ENCODE measurements at places on chromosomes 13 and 19. TPM values are rescaled to one million over a fixed set of nuclear protein-coding genes. Genes with fewer than 3 reads are reported as not detected.

DNA sequence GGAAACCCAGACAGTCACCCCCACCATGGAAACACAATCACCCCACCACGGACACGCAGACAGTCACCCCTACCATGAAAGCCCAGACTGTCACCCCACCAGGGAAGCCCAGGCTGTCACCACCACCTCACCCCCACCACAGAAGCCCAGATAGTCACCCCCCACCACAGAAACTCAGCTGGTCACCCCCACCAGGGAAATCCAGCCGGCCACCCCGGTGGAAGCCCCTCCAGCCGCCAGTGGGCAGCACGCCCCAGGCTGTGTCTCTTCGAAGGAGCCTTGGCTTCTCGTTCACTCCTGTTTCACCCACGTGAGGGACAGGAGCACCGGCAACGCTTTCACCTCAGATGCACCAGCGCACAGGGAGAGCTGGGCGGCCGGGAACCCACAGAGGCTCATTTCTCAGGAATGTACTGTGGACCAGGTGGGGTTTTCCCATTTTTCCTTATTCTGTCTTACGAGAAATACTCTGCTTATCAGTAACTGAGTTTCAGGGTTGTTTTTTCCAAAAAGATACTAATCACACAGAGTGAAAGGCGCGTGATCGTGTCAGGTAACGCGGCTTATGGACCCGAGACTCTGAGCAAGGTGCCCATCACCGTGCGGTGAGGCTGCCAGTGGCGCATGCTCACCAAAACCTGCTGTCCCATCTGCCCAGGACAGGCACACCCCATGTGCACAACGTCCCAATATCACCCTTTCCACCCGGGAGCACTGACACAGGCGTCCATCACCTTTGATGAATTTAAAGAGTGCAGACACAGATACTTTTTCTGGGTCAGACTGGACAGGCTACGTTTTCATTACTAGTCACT lies 28.0 kb downstream of the CARS2 start:
- no peak for DNase-seq

GRCh38 chr13:95457294-95457693 lies 95.2 kb upstream of the CLDN10 start:
- no peak for DNase-seq

DNA sequence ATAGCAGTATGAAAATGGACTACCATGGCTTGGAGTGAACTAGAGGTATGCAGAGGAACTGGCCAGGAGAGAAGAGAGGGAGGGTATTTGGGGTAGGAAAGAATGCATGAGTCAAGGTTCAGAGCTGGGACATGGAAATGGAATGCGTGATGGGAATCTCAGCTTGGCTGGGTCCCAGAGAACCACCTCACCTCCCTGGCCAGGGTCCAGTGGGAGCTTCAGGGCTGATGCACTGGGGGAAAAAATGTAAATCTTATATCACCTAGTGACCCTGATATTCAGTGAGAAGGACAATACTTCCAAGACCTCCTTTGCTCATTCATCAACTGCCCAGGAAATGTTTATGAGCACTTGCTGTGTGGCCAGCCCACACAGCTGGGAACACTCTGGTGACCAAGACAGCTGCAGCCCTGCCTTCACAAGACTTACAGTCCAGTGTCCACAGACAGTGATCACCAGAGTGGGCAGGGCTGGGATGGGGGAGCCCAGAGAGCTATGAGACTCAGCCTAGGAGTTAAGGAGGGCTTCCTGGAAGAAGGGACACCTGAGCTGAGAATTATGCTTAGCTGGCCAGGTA lies 12.8 kb downstream of the IGSF23 start:
- no peak for DNase-seq

DNA sequence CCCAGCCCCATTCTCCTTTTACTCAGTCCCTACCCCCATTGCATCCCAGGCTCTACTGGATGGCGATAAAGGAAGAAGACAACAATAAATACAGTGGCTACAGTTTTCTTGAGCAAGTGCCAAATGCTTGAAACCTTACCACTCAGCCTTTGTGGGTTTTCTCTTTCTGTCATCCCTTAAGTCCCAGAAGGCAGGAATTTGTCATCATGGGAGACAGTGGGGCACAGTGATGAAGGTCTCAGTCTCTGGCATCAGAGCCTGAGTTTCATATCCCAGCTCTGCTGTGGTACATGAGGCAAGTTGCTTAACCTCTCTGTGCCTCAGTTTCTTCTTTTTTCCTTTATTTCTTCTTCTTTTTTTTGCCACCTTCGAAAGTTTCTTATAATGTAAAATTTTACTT lies 5.1 kb upstream of the COMP start:
- no peak for DNase-seq

GRCh38 chr19:58304748-58305064 lies 471 bp upstream of the ERVK3-1 start:
- no peak for DNase-seq

GRCh38 chr19:48868114-48868886 lies at the start of gene PLEKHA4:
TSS of gene PLEKHA4 (minus strand) at chr19:48868617. CDS start at chr19:48867620, 997 bp downstream.
- peak; percentile 69 for DNase-seq

DNA sequence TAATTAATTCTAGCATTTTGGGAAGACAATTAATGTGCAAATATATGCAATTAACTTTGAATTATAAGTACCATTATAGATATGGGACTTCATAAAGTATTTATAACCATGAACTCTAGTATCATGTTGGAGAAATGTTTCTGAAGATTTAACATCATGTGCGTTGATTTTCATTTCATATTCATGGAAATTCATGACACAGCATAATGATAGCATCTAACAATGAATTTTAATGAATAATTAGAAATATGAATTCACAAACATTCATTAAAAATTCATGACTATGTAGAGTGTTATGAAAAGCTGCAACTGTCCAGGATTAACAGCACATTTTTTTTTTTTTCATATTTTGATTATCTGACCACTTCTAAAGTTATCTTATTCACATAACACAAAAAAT lies 70.1 kb upstream of the KLHL1 start:
- DNase-seq, result no peak

- DNase-seq, result no peak
Observed at GRCh38 chr13:52447354-52447753, 3.1 kb downstream of the VPS36 start.

GRCh38 chr13:67227131-67227983 lies 2.8 kb downstream of the PCDH9 start:
- no peak for DNase-seq

Gene KLK14
- not detected for total RNA-seq

Gene MLLT1
- total RNA-seq, result 21.2 TPM

GRCh38 chr19:7013678-7014077 lies 7.6 kb downstream of the MBD3L2B start:
- no peak for DNase-seq

- DNase-seq, result no peak
Observed at GRCh38 chr19:8305798-8306197, 2.4 kb downstream of the CD320 start.

- no peak for DNase-seq
Observed at GRCh38 chr19:38638461-38638860, 9.0 kb upstream of the ACTN4 start.

Gene S1PR2
- total RNA-seq, result 2.9 TPM

Gene CYP4F3
- 67.3 TPM for total RNA-seq

GRCh38 chr19:12782174-12782423 lies 6.7 kb upstream of the HOOK2 start:
- DNase-seq, result no peak

DNA sequence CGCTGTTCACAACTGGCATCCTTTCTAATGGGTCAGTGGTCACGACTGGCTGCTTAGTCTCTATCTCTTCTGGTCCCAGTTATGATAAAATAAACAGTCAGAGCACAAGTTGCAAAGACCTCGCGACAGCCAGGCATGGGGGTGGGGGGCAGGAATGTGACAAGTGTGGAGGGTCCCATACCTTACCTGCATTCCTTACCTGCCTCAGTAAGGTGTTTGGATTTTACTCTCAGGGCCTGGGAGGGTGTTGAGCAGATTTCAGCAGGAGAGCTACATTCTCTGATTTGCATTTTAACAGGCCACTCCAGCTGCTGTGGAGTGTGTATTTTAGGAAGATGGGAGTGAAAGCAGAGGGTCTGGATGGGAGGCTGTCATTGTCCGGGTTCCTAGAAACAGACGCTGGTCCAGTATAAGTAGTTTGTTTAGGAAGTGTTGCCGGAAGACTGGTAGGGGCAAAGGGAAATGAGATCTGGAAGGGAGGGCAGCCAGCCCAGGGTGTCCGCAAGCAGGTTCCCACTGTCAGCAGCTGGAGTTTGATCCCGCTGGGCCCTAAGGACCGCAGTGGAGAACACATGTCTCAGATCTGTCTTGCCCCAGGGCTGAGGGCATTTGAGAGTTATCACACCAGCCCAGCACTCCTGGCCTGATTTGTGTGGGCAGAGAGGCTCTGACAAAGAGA lies 920.0 kb downstream of the UQCRFS1 start:
- DNase-seq, result no peak

GRCh38 chr19:13475044-13475443 lies 31.2 kb downstream of the CACNA1A start:
- no peak for DNase-seq

Gene ARHGEF18
- total RNA-seq, result 75.9 TPM

GRCh38 chr13:99150575-99151361 lies 49.9 kb upstream of the UBAC2 start:
- no peak for DNase-seq

Gene RSPH6A
- 3.3 TPM for total RNA-seq

Gene PTPRH
- total RNA-seq, result 259 TPM

DNA sequence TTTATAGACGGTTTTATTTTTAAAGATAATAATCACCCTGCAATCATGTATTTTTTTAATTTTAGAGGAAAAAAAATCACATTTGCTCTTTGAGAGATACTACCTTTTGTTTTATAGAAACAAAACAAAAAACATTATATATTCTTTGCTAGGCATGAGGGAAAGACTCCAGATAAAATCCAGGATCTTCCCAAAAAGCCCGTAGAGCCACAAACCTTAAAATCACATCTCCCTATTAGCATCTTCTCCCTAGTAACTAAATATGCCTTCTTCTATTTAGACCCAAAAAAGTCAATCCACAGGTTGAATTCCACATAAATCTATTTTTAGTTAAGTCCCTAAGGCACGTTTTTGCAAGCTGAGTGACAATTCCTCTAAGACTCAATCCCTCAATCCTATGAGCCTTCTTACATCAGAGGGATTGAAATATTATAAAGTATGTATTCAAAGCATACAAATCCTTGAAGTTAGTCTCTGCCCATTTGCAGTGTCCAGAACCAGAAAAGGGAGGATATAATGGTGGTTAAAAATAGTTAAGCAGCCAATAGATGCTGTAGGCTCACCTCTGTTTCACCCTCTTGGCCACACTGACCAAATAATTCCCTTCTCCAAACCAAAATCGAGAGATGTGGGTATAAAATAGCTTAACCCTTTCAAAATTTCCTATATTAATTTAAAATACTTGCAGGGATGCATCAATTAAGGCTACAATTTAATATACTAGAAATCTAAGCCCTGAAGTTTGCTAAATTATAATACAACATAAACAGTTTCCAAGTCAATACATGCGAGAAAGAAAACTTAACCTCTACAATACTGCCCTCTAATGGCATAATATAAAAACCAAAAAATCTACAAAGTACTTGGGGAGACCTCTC lies 64.0 kb downstream of the SERP2 start:
- DNase-seq, result no peak

Gene CFD
- 230 TPM for total RNA-seq

Data from Peyer's patch (tissue), 4 donors.